Muscle of leg (tissue), 16 donors: ENCODE measurements at places on chromosomes 4 and X.

GRCh38 chr4:94305466-94306225 is 37.0 kb downstream of the HPGDS start:
- peak; percentile 40 for DNase-seq

DNA sequence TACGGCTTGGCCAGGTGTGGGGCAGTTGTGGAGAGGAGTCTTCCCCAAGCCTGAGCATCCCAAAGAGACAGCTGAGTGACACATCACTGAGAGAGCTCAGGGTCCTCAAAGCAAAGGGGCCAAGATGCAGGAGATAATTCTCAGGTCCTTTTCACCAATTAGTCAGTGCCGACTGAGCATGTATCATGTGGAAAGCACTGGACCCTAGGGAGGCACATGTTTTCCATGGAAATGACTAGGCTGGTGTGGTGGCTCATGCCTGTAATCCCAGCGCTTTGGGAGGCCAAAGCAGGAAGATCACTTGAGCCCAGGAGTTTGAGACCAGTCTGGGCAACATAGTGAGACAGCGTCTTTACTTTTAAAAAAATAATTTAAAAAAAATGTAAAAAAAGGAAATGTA is 67.3 kb upstream of the PRPS1 start:
- DNase-seq, result no peak

DNA sequence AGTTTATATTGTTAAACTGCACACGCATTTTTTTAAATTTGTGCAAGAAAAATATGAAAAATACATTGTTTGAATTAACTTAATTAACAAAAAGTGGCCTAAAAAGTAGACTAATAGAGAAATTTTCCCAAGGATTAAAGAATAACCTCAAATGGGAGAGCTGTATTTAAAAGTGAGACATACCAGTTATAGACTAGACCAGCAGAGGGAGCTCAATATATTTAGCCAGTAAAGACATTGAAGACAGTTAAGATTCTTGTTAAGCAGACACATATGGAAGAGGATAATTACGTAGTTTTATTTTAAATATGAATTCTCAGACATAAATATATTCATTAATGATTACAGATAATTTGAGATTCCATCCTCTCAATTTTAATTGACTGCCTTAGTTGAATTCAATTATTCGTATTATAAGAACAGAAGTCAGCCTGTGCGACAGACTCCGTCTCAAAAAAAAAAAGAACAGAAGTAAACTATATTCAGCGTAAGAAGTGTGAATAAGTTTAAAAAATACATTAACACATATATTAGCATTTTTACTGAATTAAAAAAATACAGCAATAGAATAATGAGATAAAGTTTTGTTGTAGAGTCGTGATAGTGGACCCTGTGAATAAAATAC is 64.8 kb downstream of the GLRA3 start:
- peak; percentile 51 for DNase-seq

DNA sequence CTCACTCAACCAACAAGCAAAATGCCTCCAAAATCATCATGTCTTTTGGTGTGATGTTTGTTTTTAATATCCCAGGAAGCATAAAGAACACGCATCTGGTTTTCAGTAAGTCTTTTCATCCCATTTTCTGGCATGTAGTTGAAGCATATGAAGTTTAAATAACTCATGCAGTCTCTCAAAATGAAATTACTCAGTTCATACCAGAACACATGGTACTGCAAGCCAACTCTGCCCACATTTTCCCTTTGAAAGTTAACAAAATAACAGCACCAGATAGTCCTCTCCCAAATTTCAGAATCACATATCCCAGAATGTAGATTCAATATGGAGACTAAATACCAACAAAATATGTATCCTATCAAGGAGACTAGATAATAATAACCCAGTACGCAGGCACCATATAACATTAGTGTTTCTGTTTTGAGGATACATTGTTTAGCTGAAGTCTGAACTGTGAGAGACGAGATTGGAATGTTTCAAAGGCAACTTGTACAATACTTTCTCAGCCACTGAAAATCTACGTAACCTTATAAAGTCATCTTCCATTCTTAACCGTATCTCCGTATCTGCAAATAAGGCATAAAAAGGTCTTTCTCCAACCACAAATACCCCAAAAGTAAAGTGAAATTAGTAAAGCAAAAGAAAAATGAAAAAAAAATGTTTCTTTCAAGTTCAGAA is 23.1 kb downstream of the CORIN start:
- DNase-seq, result no peak

DNA sequence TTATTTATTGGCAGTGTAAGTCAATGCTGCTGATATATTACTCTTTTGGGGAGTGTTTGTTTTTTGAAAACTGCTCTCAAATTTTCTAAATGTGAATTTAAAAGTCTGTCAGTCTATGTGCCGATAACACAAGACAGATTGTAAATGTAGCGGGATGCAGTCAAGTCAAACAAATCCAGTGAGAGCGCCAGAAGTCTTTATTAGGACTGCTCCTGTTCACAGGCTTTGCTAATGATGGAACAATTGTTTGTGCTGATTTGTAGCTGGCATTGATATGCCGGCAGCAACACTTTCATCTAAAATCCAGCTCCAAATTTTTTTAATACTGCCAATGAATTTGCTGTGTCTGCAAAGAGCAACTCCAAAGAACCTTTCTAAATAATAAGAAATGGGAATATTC is 78.7 kb upstream of the TET2 start:
- no peak for DNase-seq

- no peak for DNase-seq
Measured at GRCh38 chrX:30981968-30982367, 89.9 kb downstream of the FTHL17 start.

DNA sequence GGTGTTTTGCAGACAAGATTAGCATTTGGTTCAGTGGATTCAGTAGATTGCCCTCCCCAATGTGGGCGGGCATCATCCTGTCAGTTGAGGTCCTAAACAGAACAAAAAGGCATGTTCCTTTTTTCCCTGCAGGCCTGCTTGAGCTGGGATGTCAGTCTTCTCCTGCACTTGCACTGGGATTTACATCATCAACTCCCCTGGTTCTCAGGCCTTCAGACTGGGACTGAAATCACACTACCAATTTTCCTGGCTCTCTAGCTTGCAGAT is 278.9 kb upstream of the FTHL17 start:
- DNase-seq, result no peak
